ENCODE measurements at places on chromosomes 7 and 10.

DNA sequence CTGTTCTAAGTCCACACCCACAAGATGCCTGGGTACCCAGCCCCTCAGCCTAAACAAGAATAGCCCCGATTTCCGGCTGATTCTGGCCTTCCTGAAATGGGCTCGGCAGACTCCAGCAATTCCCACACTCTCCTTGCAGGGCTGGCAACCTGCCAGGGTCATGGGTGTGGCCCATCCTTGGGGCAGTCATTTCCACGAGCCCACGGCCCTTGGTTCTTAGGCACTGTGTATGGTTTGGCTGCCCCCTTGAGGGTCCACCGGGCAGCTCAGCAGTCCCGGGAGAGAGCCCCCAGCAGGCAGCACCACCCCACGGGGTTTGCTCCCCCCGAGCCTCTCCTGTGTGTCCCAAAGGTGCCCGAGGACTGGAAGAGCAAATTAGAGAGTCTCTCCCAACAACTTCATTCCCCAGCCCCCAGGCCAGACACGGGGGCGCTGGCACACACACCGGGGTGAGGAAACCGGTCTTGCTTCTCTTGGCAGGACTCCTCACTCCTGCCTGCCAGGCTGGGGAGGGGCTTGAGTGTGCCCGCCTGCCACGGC is 142.2 kb downstream of the EMX2 start:
- DNase-seq = no peak

- DNase-seq = no peak
Measured at GRCh38 chr7:43876241-43876640, 6.9 kb upstream of the MRPS24 start.

- no peak for DNase-seq
Measured at GRCh38 chr7:99002148-99002826, 124.0 kb downstream of the TRRAP start.

DNA sequence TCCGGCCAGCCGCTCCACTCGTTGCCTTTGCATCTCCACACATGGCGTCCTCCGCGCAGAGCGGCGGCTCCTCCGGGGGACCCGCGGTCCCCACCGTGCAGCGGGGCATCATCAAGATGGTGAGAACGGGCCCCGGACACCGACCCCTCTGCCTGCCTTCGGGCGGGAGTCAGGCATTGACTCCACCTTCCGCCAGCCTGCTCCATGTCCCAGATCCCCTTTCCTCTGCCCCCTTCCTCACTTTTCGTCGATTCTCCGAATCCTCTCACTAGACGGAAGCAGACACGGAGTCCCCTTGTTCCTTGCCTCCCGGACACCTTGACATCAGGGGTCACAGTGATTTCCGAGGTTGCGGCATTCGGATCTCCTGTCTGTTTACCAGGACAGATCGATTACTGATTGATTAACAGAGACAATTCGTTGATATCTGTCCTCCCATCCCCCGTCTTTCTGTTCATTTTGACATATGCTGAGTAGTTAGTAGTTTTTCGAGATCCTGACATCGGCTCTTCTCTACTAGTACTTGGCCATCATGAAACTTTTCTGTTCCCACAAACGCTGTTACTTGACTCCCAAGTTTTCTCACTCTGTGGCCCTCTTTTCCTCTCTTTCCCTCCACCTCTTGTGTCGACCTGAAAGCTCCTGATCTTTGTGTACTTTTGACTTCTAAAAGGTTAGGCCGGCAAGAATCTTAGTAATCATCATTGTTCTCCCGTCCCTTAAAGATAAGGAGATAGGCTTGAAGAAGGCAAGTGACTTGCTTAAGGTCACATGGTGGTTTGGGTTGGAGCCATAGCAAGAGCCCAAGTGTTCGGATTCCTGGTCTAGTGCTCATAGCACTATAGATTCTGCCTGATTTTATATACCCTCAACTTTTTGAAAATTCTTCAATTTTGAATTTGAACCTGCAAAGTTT is 597 bp downstream of the SND1 start:
- no peak for DNase-seq

DNA sequence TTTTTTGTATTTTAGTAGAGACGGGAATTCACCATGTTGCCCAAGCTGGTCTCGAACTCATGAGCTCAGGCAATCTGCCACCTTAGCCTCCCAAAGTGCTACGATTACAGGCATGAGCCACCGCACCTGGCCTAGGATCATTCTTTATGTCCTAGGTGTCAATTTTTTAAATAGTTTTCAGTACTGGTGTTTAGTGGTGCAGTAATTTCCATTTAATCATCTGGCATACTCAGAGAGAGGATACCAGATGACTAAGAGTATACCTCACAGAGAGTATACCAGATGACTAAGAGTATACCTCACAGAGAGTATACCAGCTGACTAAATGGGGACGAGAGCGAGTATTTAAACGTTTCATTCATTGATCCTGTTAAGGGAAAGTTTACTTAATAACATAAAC is 37.3 kb upstream of the TMEM248 start:
- DNase-seq = no peak

DNA sequence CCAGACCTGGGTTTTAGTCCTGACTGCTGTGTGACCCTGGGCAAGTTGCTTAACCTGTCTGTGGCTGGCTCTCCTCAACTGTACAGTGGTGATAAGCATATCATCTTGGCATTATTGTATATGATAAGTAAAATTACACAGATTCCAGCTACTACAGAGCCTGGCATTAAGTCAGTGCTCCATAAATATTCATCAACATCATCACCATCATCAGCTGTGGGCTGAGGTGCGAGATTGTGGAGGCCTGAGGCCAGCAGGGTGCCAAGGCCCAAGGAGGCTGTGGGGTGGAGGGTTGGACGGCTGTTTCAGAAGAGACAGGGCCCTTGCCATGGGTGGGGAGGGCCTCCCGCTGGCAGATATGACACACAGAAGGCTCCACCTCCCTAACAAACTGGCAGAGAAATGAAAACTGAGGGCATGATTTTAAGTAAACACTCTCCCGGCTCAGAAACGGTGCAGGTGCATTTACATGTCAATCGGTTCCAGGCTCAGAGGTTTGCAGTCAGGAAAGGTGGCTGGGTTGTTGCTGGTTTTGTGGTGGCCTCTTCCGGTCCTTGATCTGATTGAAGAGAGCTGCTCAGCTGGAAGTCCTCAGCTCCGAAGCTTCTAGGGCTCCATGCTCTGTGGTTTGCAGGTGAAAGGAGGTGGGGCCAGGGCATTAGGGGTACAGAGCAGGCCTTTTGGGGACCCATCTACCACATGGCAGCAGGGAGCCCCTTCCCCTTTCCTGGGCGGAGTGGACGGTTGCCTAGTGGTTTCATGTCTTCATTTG is 10.2 kb downstream of the CRYGN start:
- peak; percentile 18 for DNase-seq
